NCI-H526 treated with DMSO at 0.1 percent for 48 hours (cell line): ENCODE measurements at places on chromosomes 11 and 22.

GRCh38 chr11:3221408-3222002, 2.9 kb upstream of the MRGPRG start:
- DNase-seq: no peak

- DNase-seq: no peak
These were observed 34.3 kb downstream of the ETS1 start for GRCh38 chr11:128552783-128553661.

DNA sequence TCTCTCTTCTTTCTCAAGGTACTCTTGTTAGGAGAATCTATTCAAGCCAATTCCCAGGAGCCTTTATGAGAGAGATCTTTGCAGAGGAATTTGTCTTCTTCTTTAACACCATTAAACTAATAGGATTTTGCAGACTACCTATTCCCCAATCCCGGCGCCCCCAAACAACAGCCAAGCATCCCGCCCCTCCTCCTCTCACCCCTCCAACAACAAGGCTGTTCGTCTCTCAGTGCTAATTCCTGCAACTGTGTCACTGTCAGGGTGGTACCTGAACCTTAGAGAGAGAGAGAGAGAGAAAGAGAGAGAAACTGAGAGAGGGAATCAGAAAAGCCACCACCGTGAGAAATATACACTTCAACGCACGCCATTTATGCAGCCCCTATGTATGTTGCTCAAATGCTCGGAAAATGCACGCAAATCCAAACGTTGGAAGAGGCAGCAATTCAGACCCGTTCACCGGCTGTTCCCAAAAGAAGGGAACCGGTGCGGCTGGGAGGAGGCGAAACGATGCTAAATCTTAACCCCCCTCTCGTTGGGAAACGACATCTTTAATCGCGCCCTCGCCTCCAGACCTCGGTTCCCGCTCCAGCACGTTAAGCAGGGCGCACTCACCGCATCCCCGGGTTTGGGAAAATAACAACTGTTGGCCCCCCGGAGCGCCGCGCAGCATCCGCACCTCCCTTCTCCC, 961 bp downstream of the KCNA4 start:
- no peak for DNase-seq

- DNase-seq: no peak
These were observed 66.4 kb downstream of the SVIP start for GRCh38 chr11:22763166-22763565.

GRCh38 chr11:76579056-76579751, 91.3 kb downstream of the LRRC32 start:
- no peak for DNase-seq
